ENCODE measurements at places on chromosomes 7 and 10. TPM values are rescaled to one million over a fixed set of nuclear protein-coding genes. Genes with fewer than 3 reads are reported as not detected.

- DNase-seq, result no peak
These were observed 13.2 kb downstream of the ORAI2 start for GRCh38 chr7:102446387-102447156.

- DNase-seq, result no peak
These were observed 97.7 kb upstream of the FAM180A start for GRCh38 chr7:135846339-135846738.

DNA sequence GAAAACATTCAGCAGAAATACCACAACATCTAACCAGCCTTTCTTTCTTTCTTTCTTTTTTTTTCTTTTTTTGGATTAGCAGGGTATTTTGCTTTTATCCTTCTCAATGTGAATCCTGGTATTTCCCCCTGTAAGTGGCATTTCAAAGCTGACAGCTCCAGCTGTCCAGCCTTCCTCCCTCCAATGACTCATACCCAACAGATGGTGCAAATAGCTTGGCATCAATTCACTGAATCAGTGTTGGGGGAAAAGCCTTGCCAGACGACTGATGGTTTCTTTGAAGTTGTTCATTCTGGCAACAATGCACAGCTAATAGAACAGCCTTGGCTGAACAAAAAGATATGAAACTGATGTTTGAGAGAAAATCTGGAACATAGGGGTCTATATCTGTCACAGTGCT lies 316.8 kb upstream of the STEAP1 start:
- no peak for DNase-seq

GRCh38 chr7:27213433-27214238 lies 13.7 kb upstream of the HOXA13 start:
- DNase-seq, result no peak

DNA sequence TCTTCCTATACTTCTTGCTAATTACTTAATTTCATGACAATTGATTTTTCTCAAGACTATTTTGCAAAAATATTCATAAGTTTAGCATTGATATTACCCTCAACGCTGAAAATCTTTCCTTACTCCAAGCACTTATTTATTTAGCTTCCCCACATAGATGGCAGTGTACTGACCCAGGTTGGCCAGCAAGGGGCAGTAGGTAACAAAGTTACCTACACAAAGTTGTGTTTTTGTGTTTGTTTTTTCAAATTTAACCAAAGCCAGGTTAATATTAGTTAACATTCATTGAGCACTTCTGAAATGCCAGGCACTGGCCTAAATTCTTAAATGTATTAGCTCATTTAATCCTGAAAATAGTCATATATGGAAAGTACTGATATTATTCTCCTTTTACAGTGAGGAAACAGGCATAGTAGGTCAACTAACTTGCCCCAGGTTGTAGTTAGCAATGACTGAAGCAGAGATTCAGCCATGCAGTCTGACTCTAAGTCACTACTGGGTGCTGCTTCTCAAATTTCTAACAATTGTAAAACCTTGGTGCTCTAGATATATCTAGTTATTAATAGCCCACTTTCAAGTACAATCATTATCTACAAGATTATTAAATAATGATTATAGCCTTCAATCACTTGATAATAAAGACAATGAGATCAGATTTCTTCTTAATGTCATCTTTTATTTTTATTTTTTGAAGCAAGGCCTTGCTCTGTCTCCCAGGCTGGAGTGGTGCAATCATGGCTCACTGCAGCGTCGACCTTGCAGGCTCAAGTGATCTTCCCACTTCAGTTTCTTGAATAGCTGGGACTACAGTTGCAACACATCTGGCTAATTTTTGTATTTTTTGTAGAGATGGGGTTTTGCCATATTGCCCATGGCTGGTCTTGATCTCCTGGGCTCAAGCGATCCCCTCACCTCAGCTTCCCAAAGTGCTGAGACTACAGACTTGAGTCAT lies 5.8 kb upstream of the GGCT start:
- no peak for DNase-seq

FGFR2 gene
- 16.5 TPM for total RNA-seq

H2BK1 gene
- total RNA-seq, result not detected

All from tibial nerve (tissue), 4 donors.